Transverse colon (tissue), 4 donors: ENCODE measurements at places on chromosomes 7 and 10. TPM values are rescaled to one million over a fixed set of nuclear protein-coding genes. Genes with fewer than 3 reads are reported as not detected.

GRCh38 chr10:122112625-122113160, 123.7 kb downstream of the TACC2 start:
- H3K4me3 ChIP-seq = peak overlapping the region; percentile 76
- peak; percentile 88 for DNase-seq
- no peaks in the 10 kb centered on the region for H3K36me3 ChIP-seq
- H3K4me1 ChIP-seq = peaks cover 23% of the 10 kb centered on the region
- H3K27ac ChIP-seq = peak overlapping the region; percentile 100

DNA sequence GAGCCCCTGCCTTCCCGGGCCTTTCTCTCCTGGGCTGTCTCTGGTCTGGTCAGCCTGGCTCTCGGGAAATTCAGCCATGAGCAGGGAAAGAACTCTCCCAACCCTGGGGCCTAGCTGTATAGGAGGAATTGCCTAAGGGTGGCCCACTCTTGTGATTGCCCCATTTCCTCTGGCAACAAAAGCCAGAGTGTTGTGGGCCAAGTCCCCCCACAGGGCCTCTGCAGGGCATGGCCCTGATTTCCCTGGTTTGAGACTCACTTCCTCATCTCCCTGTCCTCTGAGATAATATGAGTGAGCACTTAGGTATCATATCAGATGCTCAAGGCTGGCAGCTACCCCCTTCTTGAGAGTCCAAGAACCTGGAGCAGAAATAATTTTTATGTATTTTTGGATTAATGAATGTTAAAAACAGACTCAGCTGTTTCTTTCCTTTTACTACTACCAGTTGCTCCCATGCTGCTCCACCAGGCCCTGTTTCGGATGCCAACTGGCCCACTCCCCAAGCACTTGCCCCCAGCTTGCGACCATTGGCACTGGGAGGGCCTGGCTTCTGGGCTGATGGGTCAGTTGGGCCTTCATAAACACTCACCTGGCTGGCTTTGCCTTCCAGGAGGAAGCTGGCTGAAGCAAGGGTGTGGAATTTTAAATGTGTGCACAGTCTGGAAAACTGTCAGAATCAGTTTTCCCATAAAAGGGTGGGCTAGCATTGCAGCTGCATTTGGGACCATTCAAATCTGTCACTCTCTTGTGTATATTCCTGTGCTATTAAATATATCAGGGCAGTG, 11.4 kb downstream of the IRF5 start:
- H3K4me3 ChIP-seq = no peak overlapping the region
- H3K36me3 ChIP-seq = peaks cover 5% of the 10 kb centered on the region

Gene BMPER
- 2.5 TPM for total RNA-seq

Gene TMEM225B
- total RNA-seq = not detected

Gene GTF2IRD2
- 103 TPM for total RNA-seq

DNA sequence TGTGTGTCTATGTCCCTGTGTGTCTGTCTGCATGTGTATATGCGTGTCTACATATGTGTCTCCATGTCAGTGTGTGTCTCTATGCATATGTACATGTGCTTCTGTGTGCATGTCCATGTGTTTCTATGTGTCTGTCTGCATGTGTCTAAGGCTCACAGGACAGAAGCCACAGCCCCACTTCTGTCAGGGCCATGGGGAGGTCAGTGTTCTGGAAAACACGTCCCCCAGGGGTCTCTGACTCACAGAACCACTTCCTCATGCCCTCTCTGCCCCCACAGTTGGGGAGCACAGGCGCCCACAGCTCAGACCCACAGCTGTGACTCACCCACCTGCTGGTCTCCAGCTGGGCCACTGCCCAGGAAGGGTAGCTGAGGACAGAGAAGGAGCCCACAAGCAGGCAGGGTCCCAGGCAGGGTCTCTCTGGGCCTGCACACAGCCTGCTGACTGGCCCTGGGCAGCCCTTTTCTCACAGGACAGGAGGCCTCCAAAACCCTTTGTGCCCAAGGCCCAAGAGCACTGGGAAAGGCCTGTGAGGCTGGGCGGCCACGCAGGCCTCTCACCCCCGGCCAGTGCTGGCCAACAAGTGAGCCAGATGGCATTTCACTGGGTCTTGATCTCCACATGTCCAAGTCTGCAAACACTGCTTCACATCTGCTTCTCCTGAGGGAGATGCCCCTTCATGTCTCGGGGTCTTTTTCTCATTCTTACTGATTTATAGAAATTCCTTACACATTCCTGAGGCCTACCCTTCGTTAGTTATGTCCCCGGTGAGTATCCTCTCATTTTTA, 102.9 kb upstream of the FAM20C start:
- no peak overlapping the region for H3K4me3 ChIP-seq
- peak overlapping the region; percentile 78 for H3K27ac ChIP-seq
- no peak for DNase-seq
- no peaks in the 10 kb centered on the region for H3K36me3 ChIP-seq
- no peaks in the 10 kb centered on the region for H3K27me3 ChIP-seq

DNA sequence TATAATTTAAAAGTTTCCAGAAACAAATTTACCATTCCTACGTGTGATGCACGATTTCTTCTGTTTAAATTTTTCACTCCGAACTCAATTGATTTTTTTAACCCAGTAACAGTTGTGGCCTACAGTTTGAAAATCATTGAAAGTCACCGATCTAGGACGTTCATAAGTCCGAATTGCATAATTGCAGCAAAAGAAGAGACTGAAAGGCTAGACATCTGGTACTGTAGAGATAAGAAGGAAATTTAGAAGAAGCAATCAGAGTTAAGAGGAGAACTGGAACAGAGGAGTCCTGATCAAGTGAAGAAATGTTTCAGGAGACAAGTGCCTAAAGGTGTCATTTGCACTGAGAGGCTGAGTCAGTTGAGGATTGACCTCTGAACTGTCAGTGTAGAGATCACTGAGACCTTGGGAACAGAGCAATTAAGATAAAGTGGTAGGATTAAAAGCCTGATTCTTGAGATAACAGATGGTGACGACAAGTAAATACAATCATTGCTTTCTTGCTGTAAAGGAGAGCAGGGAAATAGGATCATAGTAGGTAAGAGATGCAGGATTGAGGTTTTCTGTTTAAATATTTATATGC, 73.5 kb downstream of the ZFAND4 start:
- peaks cover 6% of the 10 kb centered on the region for H3K4me1 ChIP-seq
- H3K4me3 ChIP-seq = no peak overlapping the region
- DNase-seq = no peak

DNA sequence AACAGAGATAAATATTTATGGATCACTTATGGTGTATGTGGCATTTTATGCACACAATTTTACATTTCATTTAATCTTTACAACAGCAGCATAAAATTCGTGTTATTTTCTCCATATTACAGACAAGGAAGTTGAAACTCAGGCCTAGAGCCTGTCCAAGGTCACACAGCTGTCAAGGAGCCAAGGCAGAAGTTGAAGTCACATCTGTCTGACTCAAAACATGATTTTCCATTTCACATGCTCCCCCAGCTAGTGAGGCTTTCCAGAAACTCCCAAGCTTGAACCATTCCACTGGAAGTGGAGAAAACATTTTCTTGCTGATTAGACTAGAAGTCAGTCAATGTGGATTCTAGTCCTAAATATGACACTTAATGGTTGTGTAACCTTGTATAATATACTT, 110.5 kb downstream of the HECTD2 start:
- no peak for DNase-seq
- H3K27me3 ChIP-seq = no peaks in the 10 kb centered on the region
- H3K4me3 ChIP-seq = no peak overlapping the region

Gene GPR146
- not detected for total RNA-seq

GRCh38 chr7:43463401-43463980, 119.4 kb upstream of the STK17A start:
- H3K36me3 ChIP-seq = no peaks in the 10 kb centered on the region
- no peaks in the 10 kb centered on the region for H3K4me1 ChIP-seq
- no peaks in the 10 kb centered on the region for H3K27me3 ChIP-seq
- H3K4me3 ChIP-seq = no peak overlapping the region
- no peak overlapping the region for H3K27ac ChIP-seq

- H3K27ac ChIP-seq = peak overlapping the region; percentile 73
- no peaks in the 10 kb centered on the region for H3K36me3 ChIP-seq
- H3K27me3 ChIP-seq = no peaks in the 10 kb centered on the region
- peak; percentile 79 for DNase-seq
- no peak overlapping the region for H3K4me3 ChIP-seq
- H3K4me1 ChIP-seq = peaks cover 16% of the 10 kb centered on the region
These were observed 43.2 kb downstream of the HTRA1 start for GRCh38 chr10:122504610-122504950.

Gene CCL24
- total RNA-seq = 1.8 TPM

DNA sequence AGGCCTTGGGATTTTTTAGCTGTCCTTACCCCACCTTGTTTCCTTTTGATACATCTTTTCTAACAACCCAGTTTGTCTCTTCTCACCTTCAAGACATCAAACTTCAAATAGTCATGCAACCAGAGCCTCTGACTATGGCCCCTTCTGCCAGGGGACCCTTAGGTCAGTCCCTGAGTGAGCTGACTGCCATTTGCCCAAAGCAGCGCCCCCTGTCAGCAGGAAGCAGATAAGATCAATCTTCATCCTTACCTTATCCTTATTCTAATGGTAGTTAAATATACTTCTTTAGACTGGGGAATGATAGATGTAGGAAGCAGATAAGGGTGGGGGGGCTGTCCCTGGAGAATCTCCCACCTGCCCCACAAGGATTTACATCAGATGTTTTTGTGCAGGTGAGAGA, 29.8 kb upstream of the CDC14C start:
- DNase-seq = no peak
- no peak overlapping the region for H3K27ac ChIP-seq
- no peaks in the 10 kb centered on the region for H3K4me1 ChIP-seq

Gene NEUROG3
- total RNA-seq = 0.64 TPM

DNA sequence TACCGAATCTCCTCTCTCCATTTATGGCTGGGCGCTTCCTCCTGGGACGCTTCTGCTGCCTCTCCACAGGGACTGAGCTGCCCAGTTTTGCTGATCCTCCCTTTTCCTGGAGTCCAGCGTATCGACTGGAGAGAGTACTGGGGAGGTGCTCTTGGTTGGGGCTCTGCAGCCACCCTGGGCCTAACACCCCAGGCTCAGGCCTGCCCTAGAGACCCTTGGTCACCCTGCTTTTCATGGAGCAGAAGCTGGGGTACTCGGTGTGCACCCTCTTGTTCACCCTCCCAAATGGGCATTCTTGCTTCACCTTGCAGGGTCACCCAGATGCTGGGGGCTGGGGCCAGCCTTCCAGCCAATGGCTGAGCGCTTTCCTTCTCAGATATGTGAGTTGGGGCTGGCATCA, 88.8 kb upstream of the RET start:
- no peaks in the 10 kb centered on the region for H3K36me3 ChIP-seq
- H3K27ac ChIP-seq = no peak overlapping the region
- H3K4me3 ChIP-seq = no peak overlapping the region
- no peaks in the 10 kb centered on the region for H3K27me3 ChIP-seq

Gene GPRIN2
- 50.1 TPM for total RNA-seq

DNA sequence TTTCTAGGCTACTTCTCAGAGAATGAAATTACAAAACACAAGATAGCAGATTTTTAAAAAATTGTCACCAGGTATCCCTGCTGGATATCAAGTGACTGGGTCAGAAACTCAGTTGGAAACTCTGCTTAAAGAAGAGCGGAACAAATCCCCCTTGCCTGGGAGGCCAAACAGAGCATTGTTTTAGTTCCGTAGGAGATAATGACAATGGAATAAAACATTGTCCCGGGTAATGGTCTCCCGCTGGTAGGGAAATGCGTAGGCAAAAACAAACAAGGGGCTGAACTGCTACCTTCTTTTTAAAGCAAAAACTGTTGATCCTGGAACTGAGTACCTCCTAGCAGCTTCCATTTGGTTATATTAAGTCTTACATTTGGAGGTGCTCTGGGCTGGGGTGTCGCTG, 21.3 kb upstream of the VAX1 start:
- no peak for DNase-seq
- peaks cover 100% of the 10 kb centered on the region for H3K27me3 ChIP-seq
- no peak overlapping the region for H3K4me3 ChIP-seq
- H3K36me3 ChIP-seq = no peaks in the 10 kb centered on the region
- H3K4me1 ChIP-seq = peaks cover 13% of the 10 kb centered on the region

Gene KCND2
- total RNA-seq = not detected

GRCh38 chr10:104099941-104100340, 14.3 kb upstream of the COL17A1 start:
- no peak overlapping the region for H3K27ac ChIP-seq
- no peak for DNase-seq
- H3K27me3 ChIP-seq = no peaks in the 10 kb centered on the region
- no peaks in the 10 kb centered on the region for H3K4me1 ChIP-seq
- H3K4me3 ChIP-seq = no peak overlapping the region

DNA sequence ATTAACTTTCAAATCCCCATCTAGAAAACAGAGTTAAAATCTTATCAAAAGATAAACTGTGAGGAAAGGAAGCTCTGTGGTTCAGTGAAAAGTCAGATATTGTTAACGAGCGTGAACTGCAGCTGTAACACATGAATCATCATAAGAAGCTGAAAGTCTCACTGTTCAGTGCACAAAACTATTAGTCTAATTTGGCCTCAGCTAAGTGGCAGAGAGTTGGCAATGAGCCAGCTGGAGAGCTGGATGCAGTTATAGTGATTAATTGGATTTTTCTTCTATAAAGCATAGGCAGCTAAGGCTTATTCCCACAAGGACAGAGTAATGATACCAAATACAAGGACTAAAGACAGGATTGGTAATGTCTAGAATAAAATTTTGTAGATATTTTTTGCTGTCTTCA, 101.1 kb upstream of the ABCB5 start:
- no peak overlapping the region for H3K4me3 ChIP-seq
- no peak overlapping the region for H3K27ac ChIP-seq
- no peak for DNase-seq
- no peaks in the 10 kb centered on the region for H3K4me1 ChIP-seq
- H3K36me3 ChIP-seq = no peaks in the 10 kb centered on the region
- H3K27me3 ChIP-seq = no peaks in the 10 kb centered on the region
